CD4-positive, alpha-beta T cell treated with Interleukin-12 subunit alpha and Interleukin-12 subunit beta, for 1 hour (primary cell): ENCODE measurements at places on chromosomes 5 and 9.

GRCh38 chr5:116830079-116830478 lies 255.5 kb upstream of the SEMA6A start:
- DNase-seq, result no peak

DNA sequence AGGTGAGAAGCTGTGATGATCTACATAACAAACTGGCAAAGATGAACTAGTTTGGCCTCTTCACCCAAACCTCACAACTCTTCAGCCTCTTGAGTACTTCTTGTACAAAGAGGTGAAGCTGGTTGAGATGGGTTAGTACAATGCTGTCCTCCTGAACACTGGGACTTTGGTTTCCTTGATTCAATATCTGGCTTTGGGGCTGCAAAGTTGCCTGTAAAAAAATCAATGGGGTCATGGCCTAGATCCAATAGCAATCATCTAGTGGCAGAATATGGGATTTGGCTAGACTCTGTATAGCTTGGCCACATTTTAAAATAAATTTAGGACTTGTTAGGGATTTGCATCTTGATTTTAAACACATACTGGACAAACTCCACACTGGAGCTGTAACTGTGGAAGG lies 179.1 kb downstream of the ADAMTS12 start:
- no peak for DNase-seq

GRCh38 chr5:180494510-180495181 lies 467 bp downstream of the CNOT6 start:
- peak; percentile 55 for DNase-seq

GRCh38 chr5:160923411-160923810 lies 71.4 kb upstream of the ATP10B start:
- no peak for DNase-seq

DNA sequence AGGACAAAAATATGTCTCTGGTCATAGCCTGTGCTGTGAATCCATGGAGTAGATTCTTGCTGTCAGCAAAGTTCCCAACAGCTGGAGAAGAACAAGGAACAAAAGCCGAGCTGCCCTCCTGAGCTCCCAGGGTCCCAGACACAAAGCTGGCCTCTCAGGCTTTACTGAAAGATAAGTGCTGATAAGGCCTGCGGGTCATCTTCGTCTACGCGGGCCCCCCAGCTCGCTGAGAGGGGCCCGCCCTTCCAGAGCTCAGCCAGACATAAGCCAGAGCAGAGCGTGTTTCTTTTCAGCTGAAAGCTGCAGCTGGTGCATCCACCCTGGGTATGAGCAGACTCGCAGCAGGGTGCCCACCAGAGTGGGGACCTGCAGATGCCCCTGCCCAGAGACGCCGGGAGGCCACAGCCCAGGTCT lies 84.7 kb downstream of the HSD17B3 start:
- DNase-seq, result no peak

DNA sequence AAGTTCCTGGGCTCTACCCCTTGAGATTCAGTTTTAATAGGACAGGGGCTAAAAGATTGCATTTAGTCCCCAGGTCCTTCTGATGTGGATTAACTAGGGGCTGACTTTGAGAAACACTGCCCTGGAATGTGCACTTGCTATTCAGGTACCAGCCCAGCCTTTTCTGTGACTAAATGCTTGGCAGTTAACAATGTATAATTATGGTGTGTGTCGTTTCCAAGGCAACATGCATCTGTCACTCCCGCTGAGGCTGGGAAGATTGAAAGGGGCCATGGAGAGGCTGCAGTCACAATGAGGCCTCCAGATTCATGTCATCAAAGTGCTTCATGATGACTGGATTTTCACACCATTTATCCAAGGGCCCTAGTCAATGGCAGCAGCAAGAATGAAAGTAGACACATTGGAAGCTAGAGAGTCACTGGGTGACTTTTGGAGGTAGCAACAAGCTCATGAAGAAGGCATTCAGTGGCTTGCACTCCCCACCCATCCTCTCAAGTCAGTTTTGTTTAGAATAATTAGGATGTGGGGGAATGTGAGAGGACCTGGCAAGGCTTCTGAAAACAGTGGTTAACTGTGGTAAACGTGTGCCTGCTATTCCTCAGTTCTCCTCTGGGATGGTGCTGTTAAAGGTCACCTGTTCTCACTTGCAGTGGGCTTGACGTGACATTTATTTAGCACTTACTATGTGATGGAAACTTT lies 28.3 kb downstream of the RAI14 start:
- DNase-seq, result no peak
